Neural crest cell (in vitro differentiated cells): ENCODE measurements at places on chromosomes 3 and 15. TPM values are rescaled to one million over a fixed set of nuclear protein-coding genes. Genes with fewer than 3 reads are reported as not detected.

Gene UQCRC1
- total RNA-seq, result 288 and 297 TPM in 2 replicates

Gene SCN5A
- total RNA-seq, result 0.41 and 1.2 TPM in 2 replicates

Gene SERINC4
- total RNA-seq, result 0.23 and 0.35 TPM in 2 replicates

Gene DNAJB8
- not detected in 2 replicates for total RNA-seq

Gene GRAMD1C
- 1.6 and 2.4 TPM in 2 replicates for total RNA-seq

Gene SMCO1
- not detected in 2 replicates for total RNA-seq

Gene ADAMTS17
- total RNA-seq, result 1.3 and 2.3 TPM in 2 replicates

Gene STXBP5L
- total RNA-seq, result 3.0 and 4.3 TPM in 2 replicates

Gene CCNB2
- 95.3 and 99.2 TPM in 2 replicates for total RNA-seq

Gene AMOTL2
- 55.6 and 59.5 TPM in 2 replicates for total RNA-seq

Gene BAHD1
- total RNA-seq, result 25.6 and 26.4 TPM in 2 replicates

Gene GP9
- total RNA-seq, result not detected in 2 replicates

Gene SCG5
- 25.1 and 28.9 TPM in 2 replicates for total RNA-seq

Gene NPAP1
- 0.23 and 0.30 TPM in 2 replicates for total RNA-seq

Gene ATP13A4
- 0.30 and 0.57 TPM in 2 replicates for total RNA-seq

Gene MYLK
- total RNA-seq, result 19.9 and 20.1 TPM in 2 replicates

Gene SPATA12
- total RNA-seq, result not detected in 2 replicates

Gene CHL1
- 0.14 and 0.44 TPM in 2 replicates for total RNA-seq

Gene EPHB3
- total RNA-seq, result 9.7 and 13.4 TPM in 2 replicates

Gene IL5RA
- not detected in 2 replicates for total RNA-seq

Gene FETUB
- total RNA-seq, result not detected in 2 replicates

Gene ZSCAN2
- total RNA-seq, result 21.1 and 21.7 TPM in 2 replicates

Gene DAPK2
- 8.5 and 8.8 TPM in 2 replicates for total RNA-seq

Gene RAD51
- total RNA-seq, result 28.9 and 29.2 TPM in 2 replicates

Gene CNTN4
- total RNA-seq, result 2.9 and 4.3 TPM in 2 replicates

Gene DLEC1
- total RNA-seq, result 1.1 and 1.3 TPM in 2 replicates

Gene FBXW12
- 0.44 and 0.68 TPM in 2 replicates for total RNA-seq

Gene STAC
- 0.93 and 1.3 TPM in 2 replicates for total RNA-seq

Gene RGMA
- total RNA-seq, result 187 and 205 TPM in 2 replicates

Gene LRRC3B
- 0.16 and 0.54 TPM in 2 replicates for total RNA-seq

Gene ZNF621
- total RNA-seq, result 29.5 and 32.6 TPM in 2 replicates

Gene B3GNT5
- 38.3 and 39.4 TPM in 2 replicates for total RNA-seq

Gene CHRM5
- total RNA-seq, result not detected in 2 replicates

Gene CPNE4
- 16.1 and 18.1 TPM in 2 replicates for total RNA-seq

Gene PYDC2
- total RNA-seq, result not detected in 2 replicates

Gene HCLS1
- total RNA-seq, result 0.45 and 0.54 TPM in 2 replicates

Gene CYP8B1
- not detected in 2 replicates for total RNA-seq

Gene GABRR3
- total RNA-seq, result not detected in 2 replicates
